ENCODE measurements at places on chromosomes 6 and 20. TPM values are rescaled to one million over a fixed set of nuclear protein-coding genes. Genes with fewer than 3 reads are reported as not detected.

ARMH2 gene
- total RNA-seq, result not detected

MLIP gene
- 0.32 TPM for total RNA-seq

TBXT gene
- total RNA-seq, result not detected

IL17F gene
- not detected for total RNA-seq

ASIP gene
- not detected for total RNA-seq

MROH8 gene
- total RNA-seq, result 1.0 TPM

NFATC2 gene
- total RNA-seq, result 0.09 TPM

RRP36 gene
- total RNA-seq, result 48.5 TPM

SPAG4 gene
- total RNA-seq, result 4.7 TPM
